HS-27A (cell line): ENCODE measurements at places on chromosomes 11 and 22.

DNA sequence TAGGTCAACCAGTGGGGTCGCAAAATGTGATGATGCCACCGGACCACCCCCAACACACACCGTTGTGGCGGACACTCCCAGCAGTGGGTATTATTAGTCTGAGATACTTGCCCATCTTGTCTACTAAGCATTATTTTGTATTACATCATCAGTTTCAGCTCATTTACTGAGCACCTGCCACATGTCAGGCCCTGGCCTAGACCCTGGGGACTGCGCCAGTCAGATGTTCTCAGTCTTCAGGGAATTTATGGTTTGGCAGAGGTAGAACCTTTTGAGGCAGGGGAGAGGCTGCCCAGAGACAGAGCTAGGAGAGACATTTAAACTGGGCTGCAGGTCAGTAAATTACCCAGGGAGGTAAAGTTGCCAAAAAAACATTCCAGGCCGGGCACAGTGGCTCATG, 43.1 kb upstream of the GCAT start:
- no peak for DNase-seq

DNA sequence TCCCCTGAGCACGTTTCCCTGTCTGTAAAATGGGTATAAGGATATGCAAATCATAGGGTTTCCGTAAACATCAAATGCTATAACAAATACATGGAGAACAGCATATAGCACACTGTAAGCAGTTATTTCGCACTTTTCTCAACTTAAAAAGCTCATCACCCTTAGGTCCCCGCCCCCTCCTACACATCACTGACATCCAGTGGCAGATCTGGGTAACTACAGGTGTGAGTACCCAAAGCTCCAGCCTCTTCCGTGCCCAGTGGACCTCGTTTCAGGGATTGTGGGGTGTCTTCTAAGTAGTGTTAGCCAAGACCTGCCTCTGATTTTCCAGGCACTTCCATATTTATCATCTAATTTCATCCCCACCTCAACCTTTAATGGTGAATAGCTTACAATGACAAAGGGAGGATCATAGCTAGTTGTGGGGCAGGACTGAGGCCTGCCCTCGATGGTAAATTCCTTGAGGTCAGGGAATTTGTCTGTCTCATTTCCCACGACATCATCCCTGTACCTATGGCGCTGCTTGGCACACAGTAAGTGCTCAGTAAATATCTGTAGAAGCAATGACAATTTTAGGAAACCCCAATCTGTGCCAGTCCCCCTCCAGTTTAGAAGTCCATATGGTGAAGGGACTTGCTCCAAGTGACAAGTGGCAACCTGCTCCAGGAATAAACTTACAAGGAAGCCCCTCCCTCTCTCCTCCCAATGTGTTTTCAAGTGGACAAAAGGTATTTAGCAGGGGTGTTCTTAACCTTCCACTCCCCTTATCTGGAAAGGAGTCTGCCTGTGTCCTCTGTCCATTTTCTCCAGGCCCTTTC, 340.5 kb downstream of the TENM4 start:
- no peak for DNase-seq

GRCh38 chr11:107259811-107260221, 197.8 kb downstream of the CWF19L2 start:
- no peak for DNase-seq

GRCh38 chr22:20904980-20905355, 12.2 kb upstream of the CRKL start:
- no peak for DNase-seq

GRCh38 chr11:112665291-112665690, 295.9 kb upstream of the NCAM1 start:
- DNase-seq: no peak

- DNase-seq: no peak
Measured at GRCh38 chr22:38925571-38926041, 31.8 kb upstream of the APOBEC3A start.

GRCh38 chr11:87038235-87038977, 672 bp downstream of the TMEM135 start:
- no peak for DNase-seq

DNA sequence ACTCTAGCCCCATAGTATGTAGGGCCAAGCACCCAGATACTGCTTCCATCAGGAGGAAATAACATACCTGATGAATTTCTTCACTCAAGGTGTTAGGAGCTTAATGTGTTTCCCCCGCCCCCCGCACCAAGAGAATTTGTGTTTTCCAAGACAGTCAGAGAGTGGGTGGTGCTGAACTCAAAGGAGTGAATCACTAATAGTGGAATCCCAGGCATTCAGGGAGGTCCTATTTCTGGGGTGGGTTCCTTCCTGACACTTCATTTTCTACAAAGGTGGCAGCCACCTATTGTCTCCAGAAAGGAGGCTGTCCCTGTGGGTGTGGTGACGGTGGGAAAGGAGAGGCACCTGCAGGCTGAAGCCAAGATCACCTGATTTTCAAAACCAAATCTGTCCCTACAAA, 50.8 kb upstream of the ELF5 start:
- peak; percentile 56 for DNase-seq

DNA sequence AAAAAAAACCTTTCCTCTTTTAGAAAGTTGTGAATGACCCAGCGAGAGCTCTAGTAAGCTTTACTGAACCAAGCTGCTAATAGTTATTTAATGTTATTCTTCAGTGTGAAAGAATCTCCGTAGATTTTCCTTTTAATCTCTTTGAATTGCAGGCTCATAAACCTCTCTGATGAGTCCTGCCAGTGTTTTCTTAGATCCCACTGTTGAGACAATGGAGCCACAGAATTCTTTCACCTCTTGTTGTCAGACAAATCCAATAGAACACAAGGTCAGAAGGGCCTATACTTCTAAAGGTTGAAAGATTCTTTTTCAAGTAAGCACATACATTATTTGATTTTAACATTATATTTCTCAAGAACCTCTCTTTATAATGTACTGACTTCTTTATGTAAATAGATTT, 52.2 kb downstream of the DNAJC24 start:
- DNase-seq: no peak

- DNase-seq: no peak
Measured at GRCh38 chr11:21321072-21321471, 651.7 kb downstream of the NELL1 start.

DNA sequence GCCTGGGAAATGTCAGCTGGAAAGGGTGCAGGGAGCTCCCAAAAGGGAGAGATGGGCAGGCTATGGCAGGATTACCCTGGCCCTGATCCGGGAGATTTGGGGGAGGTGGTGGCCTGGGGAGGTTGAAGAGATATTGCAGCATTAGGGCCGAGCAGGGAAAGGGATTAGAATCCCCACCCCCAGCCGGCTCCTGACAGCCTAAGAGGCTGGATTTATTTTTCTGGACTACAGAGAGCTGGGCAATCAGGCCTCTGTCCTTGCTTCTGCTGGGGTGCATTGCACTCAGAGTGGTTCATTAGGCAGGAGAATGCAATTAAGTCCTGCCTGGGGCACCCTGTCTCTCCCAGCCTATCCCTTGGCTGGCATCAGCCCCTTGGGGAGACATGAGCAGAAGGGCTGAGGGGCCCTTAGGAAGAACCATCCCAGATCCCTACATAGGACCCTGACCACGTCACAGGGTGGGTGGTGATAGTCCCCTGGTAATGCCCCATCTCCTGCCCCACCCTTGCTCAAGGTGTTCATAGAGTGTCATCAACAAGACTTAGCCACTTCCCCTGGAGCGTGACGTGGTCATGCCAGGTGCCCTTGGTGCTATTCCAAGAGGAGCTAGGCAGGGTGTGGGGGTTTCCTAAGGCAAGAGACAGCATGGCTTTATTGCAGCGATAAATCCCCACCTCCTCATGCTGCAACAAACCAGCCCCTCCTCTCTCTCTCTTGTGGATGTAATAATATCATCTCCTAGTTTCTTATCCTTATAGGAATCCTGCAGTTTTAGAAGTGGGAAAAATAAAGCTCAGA, 38.4 kb upstream of the KLHL35 start:
- no peak for DNase-seq

DNA sequence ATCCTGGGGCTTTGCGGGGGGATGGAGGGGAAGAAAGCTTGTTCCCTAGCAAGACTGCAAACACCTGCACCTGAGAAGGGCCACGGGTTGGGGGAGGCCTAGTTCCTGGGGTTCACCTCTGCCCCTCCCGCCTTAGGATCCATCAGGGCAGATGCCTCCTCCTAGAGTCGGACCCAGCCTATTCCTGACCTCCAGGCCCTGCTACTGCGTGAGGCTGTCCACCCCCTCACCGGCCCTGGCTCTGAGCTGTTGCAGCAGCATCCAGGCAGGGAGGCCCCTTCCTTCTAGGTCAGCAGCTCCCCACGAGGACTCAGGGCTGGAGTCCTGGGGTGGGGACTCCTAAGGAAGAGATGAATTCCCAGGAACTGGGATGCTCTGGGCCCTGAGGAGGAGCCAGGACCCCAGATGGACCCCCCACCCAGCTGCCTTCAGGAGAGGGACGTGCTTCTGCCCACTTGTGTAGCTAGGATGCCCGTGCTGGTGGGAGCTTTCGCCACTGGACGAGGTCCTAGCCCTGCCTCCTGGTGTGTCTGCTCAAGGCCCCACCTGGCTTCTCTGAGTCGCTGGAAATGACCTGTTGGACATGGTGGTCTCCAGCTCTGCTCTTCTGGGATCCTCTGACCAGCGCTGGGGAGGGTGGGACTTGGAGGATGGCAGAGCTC, 10.3 kb downstream of the MRGPRF start:
- no peak for DNase-seq

GRCh38 chr22:25483931-25484330, 80.5 kb upstream of the GRK3 start:
- no peak for DNase-seq

GRCh38 chr11:74611369-74611861, 19.0 kb downstream of the POLD3 start:
- peak; percentile 27 for DNase-seq

DNA sequence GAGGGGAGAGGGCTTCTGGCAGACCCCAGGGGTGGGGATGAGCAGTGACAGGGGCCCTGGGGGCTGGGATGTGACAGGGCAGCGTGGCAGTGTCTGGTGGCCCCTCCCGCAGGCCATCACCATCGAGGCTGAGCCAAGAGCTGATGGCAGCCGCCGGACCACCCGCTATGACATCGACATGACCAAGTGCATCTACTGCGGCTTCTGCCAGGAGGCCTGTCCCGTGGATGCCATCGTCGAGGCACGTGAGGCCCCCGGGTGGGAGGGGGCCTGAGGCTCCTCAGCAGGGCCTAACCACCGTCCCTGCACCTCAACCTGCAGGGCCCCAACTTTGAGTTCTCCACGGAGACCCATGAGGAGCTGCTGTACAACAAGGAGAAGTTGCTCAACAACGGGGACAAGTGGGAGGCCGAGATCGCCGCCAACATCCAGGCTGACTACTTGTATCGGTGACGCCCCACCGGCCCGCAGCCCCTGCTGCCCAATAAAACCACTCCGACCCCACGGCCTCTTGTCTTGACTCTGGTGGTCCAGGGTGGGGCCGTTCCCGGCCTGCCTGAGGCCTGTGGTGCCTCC, 2.6 kb upstream of the TCIRG1 start:
- DNase-seq: no peak

DNA sequence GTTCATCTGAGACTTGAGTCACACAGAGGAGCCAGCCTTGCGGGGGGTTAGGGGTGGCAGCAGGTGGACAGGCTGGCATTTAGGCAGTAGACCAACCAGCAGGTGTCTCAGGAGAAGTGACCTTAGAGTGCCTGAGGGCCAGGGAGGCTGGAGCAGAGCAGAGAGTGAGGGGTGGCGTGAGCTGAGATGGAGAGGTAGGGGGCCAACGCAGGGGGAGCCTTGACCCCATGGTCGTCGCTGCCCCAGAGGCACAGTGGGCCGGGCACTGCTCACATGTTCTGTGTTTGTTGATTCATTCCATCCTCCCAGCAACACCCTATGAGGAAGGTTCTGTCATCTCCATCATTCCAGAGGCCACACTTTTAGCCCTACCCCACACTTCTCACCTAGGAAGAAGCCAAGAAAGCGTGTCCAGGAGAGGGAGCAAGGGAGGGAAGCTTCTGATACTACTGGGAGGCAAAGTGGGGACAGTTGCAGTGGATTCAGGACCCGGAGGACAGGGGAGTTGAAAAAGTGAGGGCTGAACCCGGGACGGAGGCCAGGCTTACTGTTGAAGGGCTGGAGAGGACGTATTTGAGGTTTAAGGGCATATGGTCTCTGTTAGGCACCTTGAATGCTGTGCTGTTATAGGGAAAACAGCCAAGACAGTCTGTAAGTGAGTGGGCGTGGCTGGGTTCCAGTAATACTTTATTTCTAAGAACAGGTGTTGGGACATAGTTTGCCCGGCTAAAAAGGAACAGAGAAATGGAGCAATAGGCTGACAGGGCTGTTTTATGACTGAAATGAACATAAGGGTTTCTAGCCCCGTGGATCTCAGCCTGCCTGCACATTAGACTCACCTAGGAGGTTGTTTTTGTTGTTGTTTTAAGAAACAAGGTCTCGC, 7.3 kb downstream of the SART1 start:
- DNase-seq: no peak

DNA sequence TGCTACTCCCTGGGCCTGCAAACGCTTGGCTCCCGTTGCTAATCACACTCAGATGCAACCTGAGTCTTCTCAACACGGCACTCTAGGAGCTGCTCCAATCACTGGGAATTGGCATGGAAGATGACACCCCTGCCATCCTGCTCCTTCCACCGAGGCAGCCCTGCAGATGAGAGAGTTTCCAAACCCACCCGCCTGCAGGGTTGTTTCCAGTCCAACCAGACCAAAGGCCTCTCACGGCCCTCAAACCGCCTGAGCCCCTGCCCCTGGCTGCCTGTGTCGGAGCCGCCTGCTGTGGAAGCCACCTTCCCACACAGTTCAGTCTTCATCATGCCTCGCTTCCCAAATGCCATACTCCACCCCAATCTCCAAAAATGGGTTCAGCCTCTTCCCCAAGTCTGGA, 36.8 kb upstream of the TP53I11 start:
- DNase-seq: no peak

DNA sequence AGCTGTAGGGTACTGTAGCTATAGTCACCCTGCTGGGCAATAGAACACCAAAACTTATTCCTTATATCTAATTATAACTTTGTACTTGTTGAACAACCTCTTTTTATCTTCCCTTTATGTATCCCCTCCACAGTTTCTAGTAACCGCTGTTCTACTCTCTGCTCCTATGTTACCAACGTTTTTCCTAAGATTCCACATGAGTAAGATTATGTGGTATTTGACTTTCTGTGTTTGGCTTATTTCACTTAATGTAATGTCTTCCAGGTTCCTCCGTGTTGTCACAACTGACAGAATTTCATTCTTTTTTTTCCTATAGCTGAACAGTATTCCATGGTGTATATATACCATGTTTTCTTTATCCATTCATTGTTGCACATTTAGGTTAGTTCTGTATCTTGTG, 258.4 kb downstream of the DYNC2H1 start:
- no peak for DNase-seq

DNA sequence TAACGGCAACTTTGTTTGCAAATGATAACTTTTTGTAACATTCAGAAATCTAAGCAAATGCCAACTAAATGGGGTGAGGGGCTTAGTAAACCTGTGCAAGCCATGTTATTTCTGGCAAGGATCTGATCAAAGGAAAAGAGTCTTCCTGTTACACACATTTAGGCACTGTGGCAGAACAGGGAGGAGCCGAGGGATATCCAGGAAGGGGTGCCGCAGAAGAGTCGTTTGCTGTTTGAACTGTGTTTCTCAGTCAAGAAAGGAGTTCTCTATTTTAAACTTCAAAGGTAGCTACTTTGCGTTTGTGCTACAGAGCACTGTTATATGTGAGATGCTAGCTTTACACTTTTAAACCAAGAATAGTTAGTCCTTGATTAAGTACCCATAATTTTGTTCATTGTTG, 175.5 kb downstream of the ETS1 start:
- DNase-seq: no peak
